Stimulated activated CD4-positive, alpha-beta T cell treated with anti-CD3 and anti-CD28 coated beads, Interleukin-12 subunit alpha, Interleukin-12 subunit beta, amount 100 ng/mL, for 4 hours (primary cell): ENCODE measurements at places on chromosomes 16 and 17.
A peak's percentile ranks its signal among the peaks of the same experiment; 100 is the strongest.

- peak; percentile 9 for DNase-seq
Observed at GRCh38 chr16:28140788-28141618, 70.8 kb downstream of the XPO6 start.

DNA sequence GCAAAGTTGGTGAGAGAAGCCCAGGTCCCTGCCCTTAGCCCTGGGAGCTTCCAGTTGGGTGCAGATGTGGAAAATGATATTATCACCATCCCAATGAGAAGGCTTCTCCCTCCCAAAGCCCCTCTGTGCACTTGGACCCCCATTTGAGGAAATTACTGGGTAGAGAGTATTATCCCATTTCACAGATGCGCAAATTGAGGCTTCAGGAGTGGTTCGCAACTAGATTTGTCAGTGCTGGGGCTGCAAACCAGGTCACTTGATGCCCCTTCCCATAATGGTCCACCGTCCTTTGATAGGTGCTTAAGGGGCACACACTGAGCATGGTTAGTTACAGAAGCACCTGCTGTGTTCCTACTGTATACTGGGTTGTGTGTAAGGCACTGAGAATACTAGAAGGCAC lies 14.3 kb upstream of the FOXN1 start:
- DNase-seq, result no peak

GRCh38 chr17:41547921-41548843 lies 20.1 kb upstream of the KRT19 start:
- DNase-seq, result peak; percentile 57

DNA sequence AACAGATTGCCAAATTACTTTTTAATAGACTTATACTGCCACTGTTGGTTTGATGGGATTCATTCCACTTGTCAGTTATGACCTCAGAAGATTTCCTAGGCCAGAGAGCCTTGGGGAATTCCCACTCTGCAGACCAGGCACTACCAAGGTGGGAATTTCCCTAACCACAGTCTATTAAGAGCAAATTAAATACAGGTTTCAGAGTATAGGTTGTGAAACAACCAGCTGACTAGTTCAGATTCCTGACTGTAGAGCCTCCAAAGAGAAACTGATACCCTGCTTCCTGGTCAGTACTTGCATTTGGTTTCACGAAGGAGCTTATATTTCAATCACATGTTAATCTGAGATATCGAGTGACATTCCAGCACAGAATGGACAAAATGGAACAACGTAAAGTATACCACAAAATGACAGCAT lies 186.5 kb downstream of the STX8 start:
- DNase-seq, result no peak

GRCh38 chr17:57092779-57093178 lies 7.7 kb downstream of the AKAP1 start:
- no peak for DNase-seq
